ENCODE measurements at places on chromosomes 5 and 9.
A peak's percentile ranks its signal among the peaks of the same experiment; 100 is the strongest.

DNA sequence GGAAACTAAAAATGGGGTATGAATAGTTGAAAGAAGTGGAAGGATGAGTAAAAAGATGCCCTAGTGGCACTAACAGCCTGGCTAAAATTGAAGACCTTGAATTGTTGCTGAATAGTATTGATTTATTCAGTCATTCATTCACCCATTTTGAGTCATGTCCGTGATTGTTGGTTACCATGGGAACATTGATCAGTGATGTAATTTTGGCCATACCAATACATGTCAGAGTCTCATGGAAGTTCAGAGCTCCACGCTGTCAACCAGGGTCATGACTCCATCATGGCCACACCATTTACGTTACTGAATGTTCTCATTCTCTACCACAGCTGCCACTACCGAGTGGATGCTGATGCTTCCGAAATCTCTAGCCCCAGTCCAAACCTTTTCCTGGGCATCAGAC, 62.5 kb upstream of the FOXE1 start:
- DNase-seq: no peak

DNA sequence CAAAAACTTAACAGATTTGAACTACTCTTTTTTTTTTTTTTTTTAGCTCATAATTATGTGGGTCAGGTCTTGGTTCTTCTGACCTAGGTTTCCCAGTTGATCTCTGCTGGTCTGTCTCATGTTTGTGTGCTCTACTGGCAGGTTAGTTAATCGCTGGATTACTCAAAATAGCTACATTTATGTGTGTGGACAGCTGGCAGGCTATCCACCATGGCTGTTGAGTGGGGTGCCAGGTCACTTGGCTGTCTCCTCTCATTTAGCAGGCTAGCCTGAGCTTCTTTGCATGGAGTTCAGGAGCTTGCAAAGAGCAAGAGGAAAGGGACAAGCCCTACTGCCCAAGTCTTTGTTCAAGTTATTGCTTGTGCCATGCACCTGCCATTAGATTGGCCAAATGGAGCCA, 9.3 kb downstream of the ADCY2 start:
- DNase-seq: no peak

- no peak for DNase-seq
These were observed 569.6 kb upstream of the TUSC1 start for GRCh38 chr9:26247861-26248260.

GRCh38 chr5:103953601-103954382, 391.2 kb upstream of the NUDT12 start:
- no peak for DNase-seq

DNA sequence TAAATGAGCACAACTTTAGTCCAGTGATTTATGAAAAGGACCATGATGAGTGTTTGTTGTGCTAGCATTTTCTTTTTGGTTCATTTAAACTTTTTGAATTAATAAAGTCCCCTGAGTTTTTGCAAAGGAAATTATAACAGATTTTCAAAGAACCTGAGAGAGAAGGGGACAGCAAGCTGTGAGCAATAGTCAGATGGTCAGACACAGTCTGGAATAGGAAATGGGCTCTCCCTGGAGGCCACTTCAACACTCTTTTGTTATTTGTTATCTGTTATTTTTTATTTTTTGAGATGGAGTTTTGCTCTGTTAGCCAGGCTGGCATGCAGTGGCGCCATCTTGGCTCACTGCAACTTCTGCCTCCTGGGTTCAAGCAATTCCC, 171.1 kb downstream of the ARHGEF28 start:
- no peak for DNase-seq

DNA sequence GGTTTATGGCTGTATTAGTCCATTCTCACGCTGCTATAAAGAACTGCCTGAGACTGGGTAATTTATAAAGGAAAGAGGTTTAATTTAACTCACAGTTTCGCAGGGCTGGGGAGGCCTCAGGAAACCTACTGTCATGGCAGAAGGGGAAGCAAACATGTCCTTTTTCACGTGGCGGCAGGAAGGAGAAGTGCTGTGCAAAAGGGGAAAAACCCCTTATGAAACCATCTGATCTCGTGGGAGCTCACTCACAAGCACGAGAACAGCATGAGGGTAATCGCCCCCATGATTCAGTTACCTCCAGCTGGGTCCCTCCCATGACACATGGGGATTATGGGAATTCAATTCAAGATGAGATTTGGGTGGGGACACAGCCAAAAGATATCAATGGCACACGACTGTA, 13.9 kb downstream of the LRRC70 start:
- no peak for DNase-seq

- no peak for DNase-seq
These were observed 3.4 kb downstream of the KIAA1958 start for GRCh38 chr9:112489876-112490666.

DNA sequence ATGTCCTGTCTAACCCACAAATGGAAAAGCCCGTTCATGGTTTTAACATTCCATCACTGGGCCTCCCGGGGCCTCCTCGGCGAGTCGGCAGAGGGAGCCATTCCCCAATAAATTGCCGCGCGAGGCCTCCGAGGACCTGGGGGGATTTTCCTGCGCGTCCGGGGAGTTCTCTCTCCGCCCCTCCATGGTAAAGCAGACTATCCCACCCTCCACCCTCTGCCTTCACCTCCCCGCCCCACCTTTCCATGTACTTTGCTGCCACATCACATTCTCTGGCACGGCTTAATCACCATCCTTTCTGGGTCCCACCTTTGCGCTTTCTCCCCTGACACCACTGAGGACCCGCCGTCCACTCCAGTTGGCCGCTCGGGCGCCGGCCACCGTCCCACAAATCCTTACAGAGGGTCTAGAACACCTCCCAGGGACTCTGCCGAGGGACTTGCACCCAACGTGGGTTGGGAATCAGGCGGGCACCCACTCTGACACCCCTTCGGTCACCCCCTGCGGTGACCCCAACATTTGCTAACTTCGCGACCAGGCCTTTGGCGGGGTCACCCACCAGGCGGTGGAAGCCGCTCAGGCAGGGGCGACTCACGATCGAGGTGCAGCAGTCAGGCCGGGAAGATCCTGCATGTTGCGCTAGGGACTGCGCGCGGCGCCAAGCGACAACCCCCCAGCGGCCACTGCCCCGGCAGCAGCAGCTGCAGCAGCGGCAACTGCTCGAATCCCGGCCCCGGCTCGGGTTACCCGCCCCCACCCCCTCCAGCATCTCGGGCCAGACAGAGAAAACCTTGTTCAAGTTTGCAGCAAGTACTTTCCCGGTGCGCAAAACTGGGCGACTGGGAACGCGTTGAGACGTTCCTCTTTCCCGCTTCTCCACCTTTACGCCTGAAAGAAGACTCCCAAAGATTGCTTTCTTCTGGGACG, at the start of gene MEGF10:
TSS of gene MEGF10 (plus strand) at position 778 of the 927 bp plus-strand sequence. CDS start 40,513 bp downstream, outside the sequence.
- peak; percentile 30 for DNase-seq

GRCh38 chr5:139383275-139383992, at the start of gene SLC23A1:
SLC23A1 (minus strand) TSS chr5:139383297; CDS start chr5:139383253, 44 bp downstream.
- no peak for DNase-seq

DNA sequence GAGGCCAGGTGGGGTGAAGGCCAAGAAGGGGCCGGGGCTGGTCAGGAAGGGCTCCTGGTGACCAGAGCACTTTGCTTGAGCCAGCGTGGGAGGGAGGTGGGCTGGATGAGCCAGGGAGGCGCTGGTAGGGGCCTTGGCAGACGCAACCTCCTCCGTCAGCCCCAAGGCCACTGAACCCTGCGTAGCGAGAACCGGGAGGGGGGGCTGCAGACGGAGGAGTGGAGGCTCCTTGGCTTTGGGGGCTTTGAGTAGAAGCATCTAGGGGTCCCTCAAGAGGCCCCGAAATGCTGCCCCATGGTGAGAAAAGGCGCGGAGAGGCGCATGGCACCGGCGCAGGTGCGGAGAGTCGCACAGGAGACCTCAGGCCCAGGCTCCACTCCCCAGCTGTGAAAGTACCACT, 1888.0 kb upstream of the CDH9 start:
- DNase-seq: no peak

DNA sequence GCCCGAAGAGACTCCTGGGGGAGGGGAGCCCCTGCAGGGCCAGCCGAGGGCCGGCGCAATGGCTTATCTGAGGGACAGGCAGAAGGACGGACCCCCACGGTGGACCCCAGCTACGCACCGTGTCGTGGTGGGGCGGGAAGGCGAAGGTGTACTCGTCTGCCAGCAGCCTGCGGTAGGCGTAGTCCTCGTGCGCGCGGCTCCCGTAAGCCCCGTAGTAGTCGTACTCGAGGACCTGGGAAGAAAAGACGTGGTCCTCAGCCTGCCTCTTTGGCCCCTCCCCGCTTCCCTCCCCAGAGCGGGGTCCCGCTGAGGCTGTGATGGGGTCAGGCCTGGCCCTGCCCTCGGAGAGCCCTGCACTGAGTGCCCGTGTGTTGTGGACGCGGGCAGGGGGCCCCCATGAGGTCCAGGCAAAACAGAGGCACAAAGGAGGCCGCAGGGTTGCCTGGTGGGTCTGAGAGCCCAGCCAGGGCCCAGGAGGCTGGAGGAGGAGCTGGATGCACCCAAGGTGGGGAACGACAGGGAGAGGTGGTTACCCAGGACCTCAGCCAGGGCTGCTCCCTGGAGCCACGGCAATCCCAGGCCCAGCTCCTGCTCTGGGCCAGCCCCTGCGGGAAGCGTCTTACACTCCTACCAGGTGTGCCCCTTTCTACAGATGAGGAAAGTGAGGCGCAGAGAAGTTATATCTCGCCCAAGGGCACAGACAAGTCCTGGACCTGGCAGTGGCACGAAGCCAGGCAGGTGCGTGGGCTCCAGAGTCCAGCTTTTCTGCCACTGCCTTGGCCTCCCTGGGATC, 35.2 kb downstream of the SARDH start:
- DNase-seq: no peak

DNA sequence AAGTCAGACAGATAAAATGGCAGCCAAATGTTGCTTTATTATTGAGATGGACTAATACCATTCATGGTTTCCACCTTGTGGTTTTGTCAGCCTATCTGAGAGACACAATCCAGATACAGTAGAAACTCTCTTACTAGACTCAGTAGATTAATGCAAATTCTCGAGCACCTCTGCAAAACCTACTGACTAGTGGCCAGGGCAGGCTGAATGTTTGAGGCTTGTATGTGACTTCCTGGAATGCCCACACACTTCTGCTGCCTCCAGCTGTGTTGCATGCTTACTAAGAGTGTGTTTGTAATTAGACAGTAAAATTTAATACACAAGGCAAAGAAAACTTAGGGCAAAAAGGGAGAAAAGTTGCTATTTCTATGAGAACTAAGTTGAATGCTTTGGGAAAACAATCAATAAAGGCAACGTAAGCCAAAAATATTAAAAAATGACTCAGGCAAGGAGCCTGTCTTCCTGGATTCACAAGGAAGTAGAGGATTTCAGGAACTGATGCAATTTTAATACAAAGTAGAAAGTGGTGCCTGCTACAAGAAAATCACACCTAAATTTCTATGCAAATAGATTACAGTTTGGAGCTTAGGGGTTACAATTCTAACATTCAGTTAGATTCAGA, 30.2 kb upstream of the CCNG1 start:
- no peak for DNase-seq

GRCh38 chr9:136011703-136012496, 50.7 kb upstream of the UBAC1 start:
- no peak for DNase-seq

DNA sequence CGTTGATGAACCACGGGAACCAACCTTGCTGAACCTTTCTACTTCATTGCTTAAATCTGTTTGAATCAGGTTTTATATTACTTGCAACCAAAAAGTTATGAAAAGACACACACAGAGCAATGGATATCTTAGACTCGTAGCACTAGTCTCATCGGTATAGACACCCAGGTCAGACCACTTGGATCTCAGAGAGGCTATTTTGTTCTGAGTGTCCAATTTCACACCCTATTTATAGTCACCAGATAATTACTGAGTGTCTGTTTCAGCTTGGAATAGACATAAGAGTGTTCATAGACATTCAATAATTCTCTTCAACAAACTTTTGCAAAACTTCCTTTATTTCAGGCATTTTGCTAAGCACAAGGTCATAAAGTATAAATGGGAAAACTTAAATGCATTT, 145.4 kb upstream of the EGFLAM start:
- no peak for DNase-seq

DNA sequence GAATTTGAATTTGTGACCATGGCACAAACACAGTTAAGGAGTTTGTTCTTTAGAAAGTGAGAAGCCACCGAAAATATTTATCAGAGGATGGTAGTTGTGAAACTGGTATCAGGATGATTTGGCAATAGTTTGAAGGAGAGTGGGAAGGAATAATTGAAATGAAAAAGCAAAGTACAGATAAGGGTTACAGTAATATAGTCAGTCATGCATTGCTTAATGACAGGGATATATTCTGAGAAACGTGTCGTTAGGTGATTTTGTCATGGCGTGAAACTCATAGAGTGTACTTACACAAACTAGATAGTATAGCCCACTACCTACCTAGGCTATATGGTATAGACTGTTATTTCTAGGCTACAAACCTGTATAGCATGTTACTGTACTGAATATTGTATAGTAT, 84.2 kb downstream of the GPBP1 start:
- DNase-seq: no peak

All from stimulated activated CD4-positive, alpha-beta T cell treated with anti-CD3 and anti-CD28 coated beads, TNF-alpha, amount 100 ng/mL, for 48 hours (primary cell).